ENCODE measurements at places on chromosomes 5 and 9. TPM values are rescaled to one million over a fixed set of nuclear protein-coding genes. Genes with fewer than 3 reads are reported as not detected.

Gene CDC25C
- polyA plus RNA-seq, result 4.5 TPM

GRCh38 chr9:16593746-16594145, 276.7 kb downstream of the BNC2 start:
- no peak for DNase-seq

Gene PCDHGA12
- polyA plus RNA-seq, result 0.81 TPM

Gene VLDLR
- polyA plus RNA-seq, result 9.1 TPM

Gene BARHL1
- polyA plus RNA-seq, result 0.01 TPM

GRCh38 chr5:128378196-128378595, 159.8 kb downstream of the FBN2 start:
- no peak for DNase-seq

Gene SLC6A18
- polyA plus RNA-seq, result 0.03 TPM

DNA sequence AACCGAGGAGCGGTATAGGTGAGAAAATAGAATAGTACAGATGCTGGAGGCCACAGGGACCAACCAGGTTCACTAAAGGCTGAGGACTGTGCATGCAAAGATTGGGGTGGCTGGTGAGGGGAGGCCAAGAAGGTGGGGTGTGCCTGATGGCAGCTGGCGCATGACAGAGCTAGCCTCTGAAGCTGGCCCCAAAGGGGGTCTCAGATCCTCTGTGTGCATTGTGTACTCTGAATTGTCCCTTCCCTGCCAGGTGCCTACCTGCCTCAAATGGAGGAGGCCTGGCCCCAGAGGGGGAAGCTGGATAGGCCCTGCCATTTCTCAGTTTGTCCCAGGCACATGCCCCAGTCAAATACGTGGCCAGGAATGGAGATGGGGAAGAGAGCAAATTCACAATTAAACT, 63.1 kb downstream of the CRB2 start:
- no peak for DNase-seq

Gene WHRN
- polyA plus RNA-seq, result 10.2 TPM

DNA sequence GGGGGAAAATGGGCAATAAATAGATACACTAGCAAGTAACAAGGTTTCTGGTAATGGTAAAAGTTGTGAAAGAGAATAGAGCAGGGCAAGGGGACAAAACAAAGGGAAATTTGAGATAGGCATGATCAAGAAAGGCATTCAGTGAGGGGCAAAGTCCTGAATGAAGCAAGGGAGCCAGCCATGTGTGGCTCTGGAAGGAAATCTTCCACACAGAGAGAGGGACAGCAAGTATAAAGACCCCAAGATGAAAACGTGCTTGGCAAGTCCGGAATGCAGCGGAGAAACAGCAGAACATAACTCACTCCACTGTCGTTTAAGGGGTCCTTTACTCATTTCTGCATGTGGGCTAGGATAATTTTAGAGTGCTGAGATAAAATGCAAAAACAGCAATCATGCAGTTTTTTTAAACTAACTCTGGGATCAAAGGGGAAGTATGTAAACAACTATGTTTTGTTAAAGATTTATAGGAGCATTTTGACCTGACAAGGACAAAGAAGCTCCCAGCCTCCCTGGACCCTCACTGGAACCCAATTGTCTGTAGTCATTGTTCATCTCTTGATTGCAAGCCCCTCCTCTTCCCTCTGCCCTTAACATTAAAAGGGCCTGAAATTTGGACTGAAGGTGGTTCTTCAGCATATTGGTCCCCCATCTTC, 22.9 kb upstream of the AOPEP start:
- DNase-seq, result peak; percentile 83

Gene CNTLN
- 4.5 TPM for polyA plus RNA-seq

- DNase-seq, result no peak
These were observed 466.8 kb upstream of the TLE4 start for GRCh38 chr9:79104951-79105350.

GRCh38 chr9:77997611-77998284, 33.9 kb downstream of the GNAQ start:
- DNase-seq, result no peak

- DNase-seq, result peak; percentile 66
These were observed 71.4 kb downstream of the DCP2 start for GRCh38 chr5:113047733-113048652.

DNA sequence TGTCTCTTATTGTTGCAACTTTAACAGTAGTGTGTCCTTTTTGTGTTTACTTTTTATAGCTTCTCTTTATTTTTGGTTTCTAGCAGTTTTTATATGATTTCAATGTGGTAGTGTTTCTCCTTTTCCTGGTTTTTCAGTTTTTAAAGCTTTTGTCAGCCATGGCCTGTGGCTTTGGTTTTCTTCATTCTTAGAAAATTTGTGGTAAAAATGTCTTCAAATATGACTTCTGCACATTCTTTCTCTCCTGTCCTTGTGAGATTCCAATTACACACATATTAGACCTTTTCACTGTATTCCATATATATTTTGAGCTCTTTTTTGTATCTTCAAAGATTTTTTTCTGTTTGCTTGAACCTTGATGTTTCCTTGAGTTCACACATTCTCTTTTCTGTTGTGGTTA, 180.5 kb downstream of the CNTLN start:
- DNase-seq, result no peak

- DNase-seq, result no peak
These were observed 38.7 kb downstream of the CDC42SE2 start for GRCh38 chr5:131302506-131302905.

GRCh38 chr9:136769710-136770191, 5.4 kb upstream of the LCN15 start:
- DNase-seq, result no peak

DNA sequence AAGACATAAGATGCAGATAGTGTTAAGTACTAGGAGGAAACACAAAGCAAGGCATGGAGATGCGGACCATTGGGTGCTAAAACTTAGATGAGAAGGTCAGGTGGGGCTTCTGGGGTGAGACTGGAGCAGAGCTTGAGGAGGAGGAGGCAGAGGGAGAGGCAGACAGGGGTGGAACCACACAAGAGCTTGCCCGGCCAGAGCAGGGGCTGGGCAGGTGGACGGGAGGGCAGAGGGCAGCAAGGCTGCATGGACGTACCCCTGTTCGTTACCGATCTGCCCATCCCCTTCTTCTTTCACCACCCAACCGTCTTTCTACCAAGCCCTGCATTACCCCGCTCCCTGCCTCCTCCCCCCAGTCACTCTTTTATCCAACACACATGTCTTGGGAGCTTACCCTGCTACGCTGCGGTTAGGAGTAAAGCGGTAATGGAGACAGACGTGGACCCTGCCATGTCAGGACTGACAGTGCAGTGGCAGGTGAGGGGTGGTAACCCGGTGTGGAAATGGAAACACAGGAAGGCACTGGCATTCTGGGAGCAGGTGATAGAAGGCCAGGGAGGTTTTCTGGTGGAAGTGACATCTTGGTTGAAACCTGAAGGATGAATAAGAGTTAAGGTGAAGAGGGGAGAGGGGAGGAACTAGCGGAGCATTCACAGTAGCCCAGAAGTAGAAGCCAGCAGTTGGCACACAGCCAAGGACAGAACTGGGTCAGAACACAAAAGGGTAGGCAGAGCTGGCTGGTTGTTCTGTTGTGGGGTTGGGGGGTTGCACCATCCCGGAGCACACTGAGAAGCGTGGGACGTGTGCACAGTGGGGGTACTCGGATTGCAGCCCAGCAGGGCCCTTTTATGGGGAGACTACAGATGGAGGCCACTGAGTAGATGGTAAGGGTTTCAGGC, 167.2 kb downstream of the CACNA1B start:
- no peak for DNase-seq

DNA sequence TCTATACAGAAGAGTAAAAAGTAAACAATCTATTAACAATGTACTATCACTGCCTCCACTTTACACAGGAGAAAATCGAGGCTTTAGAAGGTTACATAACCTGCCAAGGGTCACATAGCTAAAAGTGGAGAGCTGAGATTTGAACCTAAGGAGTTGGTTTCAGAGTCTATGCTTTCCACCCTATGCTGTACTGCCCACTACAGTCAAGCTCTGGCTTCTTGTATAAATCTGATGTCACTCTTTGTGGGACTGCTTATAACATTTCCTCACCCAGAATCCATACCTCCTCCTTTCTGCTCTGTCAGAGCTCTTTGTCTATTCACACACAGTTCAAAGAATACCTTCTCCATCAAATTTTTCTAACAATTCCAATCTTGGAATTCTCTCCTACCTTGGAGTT, 503.1 kb downstream of the RAB3C start:
- no peak for DNase-seq

Gene OSMR
- 5.9 TPM for polyA plus RNA-seq

GRCh38 chr5:140116716-140117115, 2.8 kb downstream of the PURA start:
- no peak for DNase-seq

Gene FBP1
- polyA plus RNA-seq, result 259 TPM

DNA sequence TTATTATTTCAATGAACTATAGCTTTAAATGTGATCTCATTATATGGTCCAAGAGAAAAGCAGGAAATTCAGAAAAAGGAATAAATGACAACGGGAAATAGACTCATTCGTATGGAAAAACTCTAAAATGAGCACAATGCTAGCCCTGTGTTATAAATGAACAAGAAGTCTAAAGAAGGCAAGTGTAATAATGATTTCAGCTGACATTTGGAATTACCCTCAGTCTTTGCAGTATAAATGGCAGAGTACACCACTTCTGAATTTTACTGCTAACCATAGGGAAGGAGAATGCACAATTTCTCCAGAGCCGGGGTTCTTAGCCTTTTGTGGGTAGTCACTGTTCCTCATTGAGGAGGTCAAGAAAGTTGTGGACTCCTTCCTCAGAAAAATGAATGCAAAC, 93.1 kb downstream of the ANKRD55 start:
- no peak for DNase-seq

DNA sequence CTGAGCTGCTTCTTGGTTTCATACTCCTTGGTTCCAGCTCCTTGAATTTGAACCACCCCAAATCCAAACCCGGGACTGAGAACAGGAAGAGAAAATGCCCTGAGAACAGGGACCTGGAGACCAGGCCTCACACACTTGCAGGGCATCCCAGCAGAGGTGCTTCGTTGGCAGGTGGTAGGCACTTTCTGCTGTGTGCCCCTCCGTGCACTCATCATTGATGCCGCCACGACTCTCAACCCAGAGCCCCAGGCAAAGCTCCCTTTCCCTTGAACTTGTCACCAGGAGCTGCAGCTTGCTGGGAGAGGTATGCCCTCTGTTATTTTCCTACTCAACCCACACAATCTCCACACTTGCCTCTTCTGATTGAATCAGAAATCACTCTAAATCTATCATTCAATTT, 217.8 kb upstream of the IRX1 start:
- no peak for DNase-seq

Gene NR2F1-AS1
- 7.2 TPM for polyA plus RNA-seq

- DNase-seq, result no peak
These were observed 13.6 kb downstream of the LCN10 start for GRCh38 chr9:136729144-136729543.

Gene ITK
- 1.5 TPM for polyA plus RNA-seq

Gene DOLPP1
- 25.3 TPM for polyA plus RNA-seq

DNA sequence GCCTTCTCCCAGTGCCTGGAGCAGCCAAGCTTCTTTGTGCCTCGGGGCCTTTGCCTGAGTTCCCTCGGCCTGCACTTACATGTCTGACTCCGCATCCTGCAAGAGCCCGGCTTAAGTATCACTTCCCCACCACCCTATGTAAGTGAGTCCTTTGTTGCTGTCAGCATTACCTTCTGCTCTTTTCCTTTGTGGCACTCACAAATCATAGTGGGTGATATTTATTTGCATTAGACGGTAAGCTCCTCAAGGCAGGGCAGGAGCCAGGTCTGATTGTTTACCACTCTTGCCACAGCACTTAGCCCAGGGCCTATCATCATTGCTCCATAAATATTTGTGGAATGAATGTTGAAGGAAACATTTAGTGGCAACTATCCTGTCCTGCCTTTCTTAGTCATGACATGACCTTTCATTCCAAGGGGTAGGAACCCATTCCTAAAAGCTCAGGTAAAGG, 4.8 kb downstream of the GM2A start:
- DNase-seq, result no peak

Gene PCDHGA10
- 2.1 TPM for polyA plus RNA-seq

Gene LPAR1
- 22.4 TPM for polyA plus RNA-seq

Gene KIAA1191
- polyA plus RNA-seq, result 116 TPM

DNA sequence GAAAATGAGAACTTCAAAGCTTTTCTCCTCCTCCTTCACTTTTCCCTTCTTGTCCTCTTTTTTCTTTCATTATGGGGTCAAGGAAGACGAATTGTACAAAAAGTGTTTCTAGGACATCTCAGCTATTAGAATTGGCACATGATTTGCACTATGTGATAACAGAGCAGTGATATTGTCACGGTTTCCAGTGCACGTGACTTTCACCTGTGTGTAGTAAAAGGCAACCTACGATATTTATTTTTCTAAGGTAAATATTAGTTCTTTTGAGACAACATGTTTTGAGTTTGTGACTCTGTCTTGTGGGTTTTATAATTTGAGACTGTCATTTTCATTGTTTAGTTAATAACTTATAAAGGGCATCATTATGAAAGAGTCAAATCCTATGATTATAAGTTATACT, 213.1 kb downstream of the PSAT1 start:
- DNase-seq, result no peak

DNA sequence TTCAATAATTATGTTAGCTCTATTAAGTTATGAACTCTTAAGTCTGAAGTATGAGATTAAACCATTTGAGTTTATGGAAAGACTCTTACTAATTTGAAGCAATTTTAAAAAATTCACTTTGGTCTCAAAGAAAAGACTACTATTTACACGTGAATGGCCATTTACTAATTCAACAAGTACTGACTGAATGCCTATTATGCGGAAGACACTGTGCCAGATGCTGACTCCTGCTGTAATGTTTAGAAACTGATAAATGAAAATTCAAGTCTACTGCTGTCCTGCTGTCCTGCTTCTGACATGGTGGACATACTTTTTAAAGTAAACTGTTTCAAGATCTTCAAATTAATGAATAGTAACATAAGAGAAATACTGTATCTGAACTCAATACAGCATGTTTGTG, 116.2 kb downstream of the MPDZ start:
- no peak for DNase-seq

DNA sequence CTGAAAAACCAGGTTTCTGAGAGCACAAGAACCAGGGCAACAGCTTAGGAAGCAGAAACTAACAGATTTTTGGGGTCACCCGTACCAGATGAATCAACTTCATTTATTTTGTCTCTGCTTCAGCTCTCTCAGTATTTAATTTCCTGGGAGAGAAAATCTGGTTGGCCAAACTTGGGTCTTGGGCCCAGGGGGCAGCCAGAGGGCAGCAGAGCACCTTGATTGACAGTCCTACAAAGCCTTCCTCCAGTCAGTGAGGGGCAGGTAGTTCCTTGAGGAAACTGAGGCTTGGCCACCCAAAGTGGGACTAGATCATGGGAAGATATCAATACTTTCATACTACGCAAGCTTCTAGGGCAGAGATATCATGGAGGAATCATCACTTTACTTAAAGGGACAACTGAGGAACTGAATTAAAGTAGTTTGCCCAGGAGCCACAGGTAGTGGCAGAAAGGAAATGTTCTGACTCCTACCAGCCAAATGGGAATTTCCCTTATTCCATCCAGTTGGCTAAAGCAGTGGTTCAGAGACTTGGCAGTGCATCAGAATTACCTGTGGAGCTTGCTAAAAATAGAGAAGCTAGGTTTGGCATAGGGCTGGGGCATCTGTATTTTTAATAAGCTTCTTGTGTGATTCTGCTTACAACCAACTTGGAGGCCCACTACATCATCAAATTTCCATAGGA, 21.5 kb upstream of the ARHGAP26 start:
- DNase-seq, result peak; percentile 26

GRCh38 chr5:38193015-38193581, 65.3 kb upstream of the EGFLAM start:
- peak; percentile 43 for DNase-seq
